Myocyte (in vitro differentiated cells): ENCODE measurements at places on chromosomes 2 and 18. TPM values are rescaled to one million over a fixed set of nuclear protein-coding genes. Genes with fewer than 3 reads are reported as not detected.

SLC5A7 gene
- not detected in 2 replicates for total RNA-seq

UGT1A7 gene
- total RNA-seq = not detected in 2 replicates

MROH2A gene
- not detected in 2 replicates for total RNA-seq

BCL11A gene
- 0.11 and 0.57 TPM in 2 replicates for total RNA-seq

CCL20 gene
- total RNA-seq = not detected in 2 replicates

ARHGAP15 gene
- total RNA-seq = not detected in 2 replicates

MARCHF4 gene
- total RNA-seq = 0.19 and 0.21 TPM in 2 replicates

HSPE1 gene
- total RNA-seq = 99.7 and 130 TPM in 2 replicates

ALPI gene
- not detected in 2 replicates for total RNA-seq

REG1B gene
- not detected in 2 replicates for total RNA-seq

TTN gene
- 1,034 and 1,448 TPM in 2 replicates for total RNA-seq

CIB4 gene
- total RNA-seq = not detected in 2 replicates

CD207 gene
- 0.26 TPM in 1 of 2 replicates, not detected in the other for total RNA-seq

ANKRD53 gene
- 1.5 TPM in 1 of 2 replicates, not detected in the other for total RNA-seq

LIPG gene
- 3.0 TPM in 2 replicates for total RNA-seq

FSHR gene
- total RNA-seq = 0.16 and 0.19 TPM in 2 replicates

SERPINB13 gene
- total RNA-seq = not detected in 2 replicates

PEX13 gene
- total RNA-seq = 37.6 and 44.6 TPM in 2 replicates

LRP2 gene
- total RNA-seq = 0.10 TPM in 1 of 2 replicates, not detected in the other

MCFD2 gene
- 51.8 and 66.7 TPM in 2 replicates for total RNA-seq

YES1 gene
- 124 and 157 TPM in 2 replicates for total RNA-seq

ANKRD30BL gene
- total RNA-seq = not detected in 2 replicates

IL36RN gene
- not detected in 2 replicates for total RNA-seq

AGAP1 gene
- 15.5 and 17.3 TPM in 2 replicates for total RNA-seq

GKN1 gene
- total RNA-seq = not detected in 2 replicates

MCEE gene
- total RNA-seq = 16.1 and 16.4 TPM in 2 replicates

IL1A gene
- total RNA-seq = not detected in 2 replicates

CSRNP3 gene
- 1.0 and 3.3 TPM in 2 replicates for total RNA-seq

PARD3B gene
- 7.2 and 9.7 TPM in 2 replicates for total RNA-seq

DCC gene
- not detected in 2 replicates for total RNA-seq

POTEI gene
- not detected in 2 replicates for total RNA-seq

CFC1B gene
- not detected in 2 replicates for total RNA-seq

DSG1 gene
- total RNA-seq = not detected in 2 replicates

SGO2 gene
- 3.1 and 7.9 TPM in 2 replicates for total RNA-seq

HAAO gene
- total RNA-seq = not detected in 2 replicates

SERPINB4 gene
- not detected in 2 replicates for total RNA-seq

ST8SIA5 gene
- total RNA-seq = 3.0 and 3.6 TPM in 2 replicates

SPC25 gene
- total RNA-seq = 0.24 TPM in 1 of 2 replicates, not detected in the other

INPP4A gene
- 21.7 and 22.0 TPM in 2 replicates for total RNA-seq

PMAIP1 gene
- total RNA-seq = 62.5 and 75.1 TPM in 2 replicates

ARL6IP6 gene
- 19.7 and 23.6 TPM in 2 replicates for total RNA-seq

NETO1 gene
- total RNA-seq = not detected in 2 replicates

DUSP19 gene
- 5.3 and 5.9 TPM in 2 replicates for total RNA-seq
